Stimulated activated CD8-positive, alpha-beta memory T cell treated with anti-CD3 and anti-CD28 coated beads, Interleukin-15, amount 100 ng/mL, for 24 hours (primary cell): ENCODE measurements at places on chromosomes 11 and 22.

DNA sequence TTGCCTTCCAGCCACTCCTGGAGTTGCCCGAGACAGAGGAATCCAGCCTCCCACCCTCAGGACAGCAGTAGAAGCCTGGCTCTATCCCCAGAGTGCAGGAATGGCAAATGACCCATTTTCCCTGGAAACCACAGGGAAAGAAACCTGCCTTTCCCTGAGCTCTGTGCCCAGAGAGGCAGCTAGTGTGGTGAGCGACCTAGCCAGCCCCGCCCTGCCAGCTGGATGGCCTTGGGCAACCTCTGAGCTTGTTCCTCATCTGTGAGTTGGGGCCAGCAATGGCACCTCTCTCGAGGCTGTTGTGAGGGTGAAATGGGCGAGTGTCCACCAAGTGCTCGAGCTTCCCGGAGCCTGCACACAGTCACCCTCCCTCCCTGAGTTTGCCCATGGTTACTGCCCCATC lies 3.7 kb downstream of the OMP start:
- DNase-seq: no peak

GRCh38 chr11:68425866-68426380 lies 34.6 kb upstream of the PPP6R3 start:
- no peak for DNase-seq

GRCh38 chr11:103901656-103902055 lies 134.8 kb upstream of the DDI1 start:
- no peak for DNase-seq

GRCh38 chr11:2932850-2933251 lies 3.6 kb upstream of the PHLDA2 start:
- no peak for DNase-seq

GRCh38 chr22:35746248-35746647 lies 28.6 kb downstream of the APOL5 start:
- no peak for DNase-seq

DNA sequence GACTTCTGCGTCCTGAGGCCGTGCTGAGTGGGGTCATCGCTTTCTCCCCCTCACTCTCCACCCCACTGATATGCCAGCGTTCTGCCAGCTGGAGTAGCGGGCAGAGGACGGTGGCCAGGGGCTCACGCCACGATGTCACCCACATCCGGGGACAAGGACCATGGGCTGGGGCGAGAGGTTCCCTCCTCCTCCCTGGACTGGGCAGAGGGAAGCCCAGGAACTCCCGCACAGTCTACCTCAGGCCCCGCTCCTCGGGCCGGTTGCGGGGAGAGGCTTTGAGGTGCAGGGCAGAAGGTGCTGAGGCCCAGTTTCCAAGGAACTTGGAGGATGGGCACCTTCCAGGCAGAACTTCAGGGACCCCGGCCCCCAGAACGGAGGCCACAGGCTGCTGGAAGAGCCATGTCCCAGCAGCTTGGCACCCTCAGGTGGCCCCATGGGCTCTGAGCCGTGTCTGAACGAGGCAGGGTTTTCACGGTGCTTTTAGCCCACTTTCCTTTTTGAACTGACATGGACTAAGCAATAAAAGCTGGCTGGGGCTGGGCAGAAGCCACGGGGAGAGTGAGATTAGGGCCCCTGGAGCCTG lies 25.4 kb downstream of the ADAMTS15 start:
- no peak for DNase-seq

DNA sequence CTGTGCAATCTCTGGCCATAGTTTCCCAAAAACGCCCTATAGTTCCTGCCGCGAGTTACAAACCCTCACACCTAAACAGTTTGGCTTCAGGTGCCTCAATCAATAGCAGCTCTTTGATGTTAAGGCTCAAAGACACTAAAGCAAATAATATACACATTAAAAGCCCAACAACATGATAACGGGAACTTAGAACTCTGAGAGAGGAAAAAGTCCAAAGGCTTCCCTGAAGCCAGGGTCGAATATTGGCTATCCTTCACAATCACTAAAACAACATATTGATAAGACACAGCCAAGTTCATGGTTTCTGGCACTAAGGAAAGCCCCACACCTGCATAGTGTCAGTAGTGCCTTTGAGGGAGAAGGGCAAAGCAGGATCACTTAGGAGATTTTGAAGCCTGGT lies 54.9 kb downstream of the NTM start:
- DNase-seq: no peak

DNA sequence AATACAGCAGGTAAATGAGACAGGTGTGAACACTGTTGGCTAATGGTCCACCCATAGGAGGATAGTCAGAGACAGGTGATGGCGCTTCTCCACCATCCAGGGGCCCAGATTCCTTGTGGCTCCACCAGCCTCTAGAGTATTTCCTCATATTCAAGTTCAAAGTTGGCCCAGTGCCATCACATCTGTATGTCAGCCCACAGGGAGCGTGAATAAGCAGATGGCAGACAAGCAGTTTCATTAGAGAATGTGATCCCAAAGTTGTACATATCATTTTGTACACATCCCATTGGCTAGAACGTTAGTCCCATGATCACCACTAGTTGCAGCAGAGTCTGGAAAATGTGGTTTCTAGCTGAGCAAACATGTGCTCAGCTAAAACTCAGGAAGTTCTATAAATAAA lies 11.0 kb upstream of the CWF19L2 start:
- no peak for DNase-seq

- DNase-seq: no peak
These were observed 14.1 kb upstream of the B3GNT6 start for GRCh38 chr11:77019976-77020595.

- DNase-seq: no peak
These were observed 6.9 kb upstream of the CATSPER1 start for GRCh38 chr11:66032957-66033735.

DNA sequence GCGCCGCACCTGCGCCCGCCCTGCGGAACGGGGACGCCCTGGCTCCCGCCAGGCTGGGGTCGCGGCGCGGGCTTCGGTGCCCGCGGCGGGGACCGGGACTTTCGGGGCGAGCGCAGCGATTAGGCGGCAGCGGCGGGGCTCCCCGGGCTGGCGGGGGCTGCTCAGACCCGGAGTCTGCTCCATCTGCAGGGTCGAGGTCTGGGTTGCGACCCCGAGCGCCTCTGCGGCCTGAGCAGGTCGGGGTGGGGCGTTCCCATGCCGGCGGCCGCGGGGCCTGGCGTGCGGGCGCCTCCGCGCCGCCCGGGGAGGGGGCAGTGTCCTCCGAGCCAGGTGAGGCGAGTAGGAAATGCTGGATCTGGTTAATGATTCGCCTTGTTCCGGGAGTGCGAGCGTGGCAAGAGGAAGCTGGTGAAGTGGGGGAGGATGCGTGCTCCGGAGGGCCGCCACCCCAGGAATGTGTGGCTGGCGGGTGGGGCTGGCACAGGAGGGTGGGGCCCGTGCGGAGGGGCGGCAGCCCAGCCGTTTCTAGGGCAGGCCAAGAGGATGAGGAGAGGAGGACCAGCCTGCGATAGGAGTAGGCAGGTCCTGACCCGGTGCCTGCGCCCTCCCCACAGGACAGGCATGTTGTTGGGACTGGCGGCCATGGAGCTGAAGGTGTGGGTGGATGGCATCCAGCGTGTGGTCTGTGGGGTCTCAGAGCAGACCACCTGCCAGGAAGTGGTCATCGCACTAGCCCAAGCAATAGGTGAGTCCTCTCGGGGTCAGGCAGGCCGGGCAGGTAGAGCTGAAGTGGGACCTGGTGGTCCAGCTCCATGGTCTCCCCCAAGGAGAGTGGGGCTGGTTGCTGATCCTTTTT lies 606 bp downstream of the RASSF7 start:
- no peak for DNase-seq

GRCh38 chr22:46484156-46484860 lies 53.1 kb downstream of the CELSR1 start:
- DNase-seq: no peak

- no peak for DNase-seq
These were observed 1.7 kb upstream of the RTCB start for GRCh38 chr22:32413719-32414118.

DNA sequence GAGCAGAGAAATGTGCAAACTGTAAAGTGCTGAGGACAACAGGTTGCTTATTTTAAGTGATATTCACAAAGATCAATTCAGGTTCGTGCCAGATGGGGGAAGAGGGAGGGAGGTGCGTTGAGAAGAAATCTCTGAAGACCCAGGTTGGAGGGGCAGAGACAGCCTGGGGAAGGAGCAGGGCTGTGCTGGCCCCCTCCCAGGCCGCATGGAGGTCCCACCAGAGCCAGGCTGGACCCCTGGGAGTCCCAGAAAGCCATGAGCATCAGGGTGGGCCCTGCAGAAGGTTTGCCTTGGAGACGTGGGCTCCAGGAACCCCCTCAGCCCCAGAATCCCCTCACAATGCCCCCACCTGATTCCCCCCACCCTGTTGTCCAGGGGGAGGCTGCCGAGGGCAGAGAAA lies 47.4 kb downstream of the IGLL1 start:
- DNase-seq: no peak

- no peak for DNase-seq
These were observed 17.3 kb upstream of the RAB30 start for GRCh38 chr11:83088965-83089364.

DNA sequence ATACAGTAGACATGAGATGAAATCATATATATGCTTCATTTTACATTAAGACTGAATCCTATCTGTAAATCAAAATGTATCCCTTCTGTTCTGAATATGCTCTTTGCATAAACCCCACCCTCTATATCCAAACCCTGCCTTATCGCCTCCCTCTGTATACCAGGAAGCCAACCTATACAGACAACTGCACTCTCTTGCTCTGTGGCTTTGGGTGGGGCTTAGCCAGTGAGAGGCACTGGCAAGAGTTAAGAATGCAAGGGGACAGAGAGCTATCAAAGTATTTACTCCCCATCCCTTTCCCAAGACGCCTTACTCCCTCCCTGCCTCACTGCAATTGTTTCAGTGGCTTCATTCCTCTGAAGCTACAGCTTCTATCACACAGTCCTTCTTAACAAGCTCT lies 309.8 kb downstream of the TTC28 start:
- no peak for DNase-seq

- DNase-seq: no peak
These were observed 109.7 kb upstream of the RRM1 start for GRCh38 chr11:3984896-3985295.

GRCh38 chr11:117387992-117388755 lies 60.5 kb downstream of the CEP164 start:
- DNase-seq: no peak

- no peak for DNase-seq
These were observed 7.1 kb downstream of the MUC2 start for GRCh38 chr11:1081601-1082311.

GRCh38 chr11:65104628-65105027 lies 7.0 kb upstream of the TM7SF2 start:
- no peak for DNase-seq

- DNase-seq: no peak
These were observed at the start of gene PLAAT5 for GRCh38 chr11:63490551-63491239. PLAAT5 (minus strand) TSS chr11:63491167; CDS start chr11:63491034, 133 bp downstream.

DNA sequence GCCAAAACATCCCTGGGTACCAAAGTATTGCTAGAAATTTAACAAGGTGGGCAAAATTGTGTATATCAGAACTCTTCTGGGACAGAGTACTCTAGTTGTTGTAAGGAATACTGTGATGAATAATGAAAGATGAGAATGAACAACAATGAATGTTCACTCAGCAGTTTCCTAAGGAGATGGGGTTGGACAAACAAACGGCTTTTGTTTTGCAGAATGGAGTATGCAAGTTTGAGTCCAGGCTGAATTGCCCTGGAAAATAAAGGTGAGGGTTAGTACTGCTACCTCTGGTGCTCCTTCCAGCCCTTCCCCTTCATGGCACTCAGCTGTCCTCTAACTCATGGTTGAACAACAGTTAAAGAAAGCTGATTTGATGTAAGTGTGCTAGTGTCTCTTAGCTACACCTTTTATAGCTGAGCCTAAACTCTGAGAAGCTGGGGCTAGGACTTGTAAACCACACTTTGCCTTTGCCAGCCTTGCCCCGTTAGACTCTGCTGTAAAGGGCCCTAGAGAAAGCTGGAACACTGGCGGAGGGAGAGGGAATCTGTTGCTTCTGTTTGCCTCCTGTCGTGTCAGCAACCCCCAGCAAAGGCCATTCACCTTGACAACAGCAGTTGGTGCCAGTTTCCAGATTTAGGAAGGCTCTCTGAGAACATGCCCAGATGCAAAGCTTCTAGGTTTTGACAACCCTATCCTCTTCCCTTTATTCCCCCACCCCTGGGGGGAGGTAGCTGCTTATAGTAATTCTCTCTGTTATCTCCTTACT lies 41.2 kb upstream of the POLD3 start:
- no peak for DNase-seq

DNA sequence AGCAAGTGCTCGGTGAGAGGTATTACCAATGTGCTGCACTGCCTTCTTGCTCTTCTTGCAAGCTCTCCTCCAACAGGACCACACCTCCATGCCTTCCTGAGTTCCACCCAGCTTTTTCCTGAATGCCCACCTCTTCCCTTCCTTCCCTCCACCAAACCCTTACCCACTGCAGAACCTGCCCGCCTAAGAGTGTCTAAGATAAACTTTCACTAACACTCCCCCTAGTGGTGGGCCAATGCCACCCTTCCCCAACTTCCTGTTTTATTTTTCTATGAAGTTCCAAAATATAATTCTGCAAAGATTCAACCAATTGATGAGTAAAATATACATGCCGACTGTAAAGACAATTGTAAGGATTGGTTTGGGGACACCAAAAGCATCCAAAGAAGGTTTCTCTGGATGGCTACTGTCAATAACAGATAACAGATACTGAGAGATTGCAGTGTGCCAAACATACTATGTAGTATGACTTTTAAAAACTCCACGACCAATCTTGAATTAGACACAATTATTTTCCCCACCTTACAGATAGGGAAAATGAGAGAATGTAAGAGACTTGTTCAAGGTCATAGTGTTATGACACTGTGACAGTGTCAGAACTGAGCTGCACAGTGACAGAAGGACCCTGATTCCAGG lies 38.6 kb upstream of the BMAL1 start:
- peak; percentile 4 for DNase-seq

GRCh38 chr11:67409261-67409666 lies 5.4 kb downstream of the TBC1D10C start:
- no peak for DNase-seq

DNA sequence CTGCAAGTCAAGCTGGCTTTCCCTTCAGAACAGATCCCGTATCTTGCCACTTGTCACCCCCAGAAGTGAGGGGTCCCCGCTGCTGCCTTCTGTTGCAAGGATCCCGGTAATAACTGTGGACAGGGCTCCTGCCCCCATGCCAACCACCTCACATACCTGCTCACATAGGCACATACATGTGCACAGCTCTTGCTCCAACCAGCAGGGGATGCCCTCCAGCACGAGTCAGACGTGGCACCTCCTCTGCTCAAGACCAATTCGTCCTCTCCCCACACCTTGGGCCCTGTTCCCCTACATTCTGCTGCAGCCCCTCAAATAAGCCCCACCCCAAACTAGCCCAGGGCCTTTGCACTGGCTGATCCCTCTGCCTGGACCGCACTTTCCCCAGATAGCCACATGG lies 163.3 kb downstream of the CRYBB2 start:
- no peak for DNase-seq
